ENCODE measurements at places on chromosomes 12 and 14.

DNA sequence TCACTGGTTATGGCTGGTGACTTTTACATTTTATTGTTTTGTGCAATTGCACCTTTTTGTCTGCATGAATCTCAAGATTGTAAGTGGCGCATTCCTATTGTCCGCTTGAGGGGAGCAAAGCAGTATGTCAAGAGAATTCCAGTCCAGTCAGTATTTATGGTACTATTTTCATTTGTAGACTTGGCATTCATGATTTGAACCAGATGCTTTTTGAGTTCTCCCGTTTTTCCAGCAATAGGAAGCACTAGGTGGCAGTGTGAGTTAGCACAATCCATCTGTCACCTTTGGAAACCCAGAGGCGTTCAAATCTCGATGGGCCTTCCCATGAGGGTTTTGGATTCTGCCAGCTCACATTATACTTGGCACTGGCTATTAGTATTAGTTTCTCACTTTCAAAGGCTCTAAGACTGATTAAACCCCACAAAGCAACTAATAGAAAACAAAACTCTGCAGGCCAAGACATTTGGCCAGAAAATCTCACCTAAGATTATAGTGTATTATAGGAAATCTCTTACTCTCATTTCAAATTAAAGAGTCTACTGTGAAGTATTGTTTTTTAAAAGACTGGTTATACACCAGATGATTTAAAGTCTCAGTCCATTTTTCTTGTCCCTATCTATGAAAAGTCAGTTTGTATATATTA is 2.2 kb downstream of the DACT1 start:
- peak; percentile 79 for DNase-seq

- DNase-seq, result no peak
These were observed 124.6 kb downstream of the ETV6 start for GRCh38 chr12:11773889-11774677.

DNA sequence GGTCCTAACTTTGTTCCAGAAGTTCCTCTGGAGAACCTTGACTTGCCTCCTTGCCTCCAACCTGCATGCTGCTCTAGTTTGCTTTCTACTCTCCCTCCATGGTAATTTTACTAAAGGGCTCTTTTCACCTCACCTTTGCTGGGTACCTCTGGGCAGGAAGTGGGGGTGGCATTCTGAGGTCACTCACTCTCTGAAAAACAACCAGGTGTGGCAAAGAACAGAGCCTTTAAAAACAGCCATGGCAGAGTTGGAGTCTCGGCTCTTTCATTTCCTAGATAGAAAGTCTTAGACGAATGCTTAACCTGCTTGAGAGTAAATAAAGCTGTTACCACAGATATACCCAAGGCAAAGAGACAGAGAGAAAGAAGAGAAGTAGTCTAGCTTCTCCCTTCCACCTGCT is 827.9 kb downstream of the BCL11B start:
- no peak for DNase-seq

DNA sequence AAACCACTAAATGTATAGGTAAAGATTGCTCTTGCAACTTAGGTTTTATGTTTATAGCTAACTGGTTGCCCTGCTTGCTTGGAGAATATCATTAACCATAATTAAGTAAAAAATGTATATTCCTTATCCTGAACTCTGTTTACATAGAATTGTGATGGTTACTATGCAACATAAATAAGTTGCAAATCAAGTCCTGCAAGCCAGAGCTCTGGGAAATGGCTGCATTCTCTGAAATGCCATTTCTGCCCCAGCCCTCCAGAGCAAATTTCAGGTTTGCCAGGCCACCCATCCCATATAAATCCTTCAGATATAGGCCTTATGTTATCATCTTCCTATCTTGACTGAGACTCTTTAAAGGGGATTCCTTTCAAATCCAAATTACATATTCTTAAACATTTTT is 118.4 kb upstream of the MYF6 start:
- no peak for DNase-seq

DNA sequence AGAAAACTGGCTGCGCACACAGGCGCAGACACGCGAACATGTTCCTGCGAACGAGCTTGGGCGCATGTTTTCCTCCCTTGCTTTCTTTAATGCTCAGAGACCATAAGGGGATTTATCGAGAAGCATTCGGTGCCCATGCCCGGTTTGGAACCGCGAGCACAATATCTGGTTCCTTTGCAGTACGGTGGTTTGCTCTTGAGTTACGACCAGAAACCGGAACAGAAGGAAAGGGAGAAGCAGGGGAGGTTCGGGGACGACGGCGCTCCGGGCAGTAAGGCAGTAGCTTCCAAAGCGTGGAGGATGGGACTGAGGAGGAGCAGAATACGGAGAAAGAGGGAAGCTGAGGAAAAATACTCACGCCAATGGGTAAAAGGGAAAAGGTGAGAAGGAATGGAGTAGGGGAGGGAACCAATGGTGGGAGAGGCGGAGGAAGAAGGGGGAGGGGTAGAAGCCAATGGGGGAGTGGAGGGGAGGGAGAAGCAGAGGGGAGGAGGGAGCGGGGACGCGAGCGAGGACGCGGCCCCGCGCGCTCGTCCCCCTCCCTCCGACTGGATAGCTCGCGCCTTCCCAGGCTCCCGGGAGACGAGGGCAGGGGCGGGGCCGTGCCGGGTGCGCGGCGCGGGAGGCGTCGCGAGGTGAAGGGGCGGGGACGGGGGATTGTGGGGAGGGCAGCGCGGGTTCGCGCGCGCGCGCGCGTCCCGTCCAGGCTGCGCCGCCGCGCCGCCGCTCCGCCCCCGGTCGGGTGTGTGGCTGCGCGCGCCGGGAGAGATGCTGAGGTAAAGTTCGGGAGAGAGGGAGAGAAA is 625 bp upstream of the ARHGAP5 start:
- DNase-seq, result peak; percentile 96

GRCh38 chr12:52029685-52030084 is 21.6 kb upstream of the NR4A1 start:
- DNase-seq, result no peak

GRCh38 chr12:45789025-45789424 is 59.5 kb downstream of the ARID2 start:
- peak; percentile 34 for DNase-seq

- no peak for DNase-seq
These were observed 74.8 kb upstream of the PRMT8 start for GRCh38 chr12:3416159-3416558.

DNA sequence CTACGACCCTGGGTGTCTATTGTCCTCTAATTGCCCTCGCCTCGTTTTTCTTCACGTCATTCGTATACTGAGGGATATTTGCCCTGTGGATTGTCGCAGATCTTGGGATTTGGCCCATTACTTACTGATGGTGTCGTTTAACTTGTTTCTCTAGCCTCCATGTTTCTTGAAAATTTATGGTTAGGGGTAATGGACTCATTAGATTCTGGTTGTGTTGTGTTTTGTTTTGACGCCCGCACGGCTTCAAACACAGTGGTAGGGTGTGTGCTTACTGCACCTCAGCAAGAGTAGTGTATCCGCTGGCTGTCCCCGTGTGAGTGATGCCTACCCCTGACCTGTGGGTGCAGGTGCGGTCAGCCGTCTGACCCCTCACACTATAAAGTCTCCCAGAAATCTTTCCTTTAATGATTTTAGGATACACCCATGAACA is 874 bp upstream of the RNU6-8 start:
- DNase-seq, result no peak

DNA sequence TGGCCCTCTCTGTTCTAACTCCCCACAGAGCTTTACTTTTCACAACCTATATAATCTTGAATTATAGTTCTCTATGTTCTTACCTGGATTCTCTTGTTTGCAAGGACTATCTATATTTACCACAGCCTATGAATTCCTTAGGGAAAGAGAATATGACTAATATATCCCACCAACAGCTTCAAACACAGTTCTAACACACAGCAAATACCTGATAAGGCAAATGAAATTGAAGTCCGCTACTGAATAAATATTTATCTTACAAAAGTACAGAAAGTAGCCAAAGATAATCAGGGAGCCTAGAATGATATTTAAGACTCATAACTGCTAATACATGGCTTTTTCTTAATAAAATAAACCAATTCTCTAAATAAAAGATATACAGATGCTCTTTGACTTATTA is 165.1 kb downstream of the C12orf42 start:
- DNase-seq, result no peak

- no peak for DNase-seq
These were observed 37.4 kb downstream of the GNPTAB start for GRCh38 chr12:101793401-101793800.

DNA sequence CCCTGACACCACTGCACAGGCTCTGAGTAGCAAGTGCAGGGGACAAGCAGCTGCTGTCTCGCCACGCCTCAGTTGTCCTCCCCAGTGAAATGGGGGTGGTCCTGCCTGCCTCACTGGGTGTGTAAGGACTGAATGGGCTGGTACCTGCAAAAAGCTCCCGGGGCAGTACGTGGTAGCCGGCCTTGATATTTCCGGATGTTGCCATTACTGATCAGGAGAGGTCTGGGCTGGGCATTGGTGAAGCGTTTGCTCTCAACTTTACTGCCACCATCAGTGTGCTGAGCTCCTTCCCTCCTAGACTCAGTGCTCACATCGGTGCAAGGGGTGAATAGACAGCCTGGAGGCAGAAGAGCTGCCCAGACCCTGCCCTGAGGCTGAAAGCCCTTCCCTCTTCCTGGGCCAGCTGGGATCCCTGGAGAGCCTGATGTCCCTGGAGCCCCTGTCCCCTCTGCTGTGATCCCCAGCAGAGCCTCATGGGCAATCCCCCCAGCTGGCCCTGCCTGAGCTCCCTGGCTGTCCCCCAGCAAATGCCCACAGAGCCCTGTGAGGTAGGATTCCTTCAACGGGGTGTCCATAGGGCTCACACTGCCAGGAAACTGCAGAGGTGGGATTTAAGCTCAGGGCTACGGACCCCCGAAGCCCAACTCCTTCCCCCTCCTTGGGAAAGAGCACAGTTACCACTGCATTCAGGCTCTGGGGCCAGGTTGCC is 18.2 kb downstream of the DIO3 start:
- DNase-seq, result no peak

GRCh38 chr14:105093431-105094192 is 28.4 kb upstream of the GPR132 start:
- DNase-seq, result peak; percentile 59

GRCh38 chr12:109385339-109386058 is 37.8 kb downstream of the MYO1H start:
- DNase-seq, result peak; percentile 7

- DNase-seq, result no peak
These were observed 444 bp upstream of the NKX2-8 start for GRCh38 chr14:36582874-36583241.

DNA sequence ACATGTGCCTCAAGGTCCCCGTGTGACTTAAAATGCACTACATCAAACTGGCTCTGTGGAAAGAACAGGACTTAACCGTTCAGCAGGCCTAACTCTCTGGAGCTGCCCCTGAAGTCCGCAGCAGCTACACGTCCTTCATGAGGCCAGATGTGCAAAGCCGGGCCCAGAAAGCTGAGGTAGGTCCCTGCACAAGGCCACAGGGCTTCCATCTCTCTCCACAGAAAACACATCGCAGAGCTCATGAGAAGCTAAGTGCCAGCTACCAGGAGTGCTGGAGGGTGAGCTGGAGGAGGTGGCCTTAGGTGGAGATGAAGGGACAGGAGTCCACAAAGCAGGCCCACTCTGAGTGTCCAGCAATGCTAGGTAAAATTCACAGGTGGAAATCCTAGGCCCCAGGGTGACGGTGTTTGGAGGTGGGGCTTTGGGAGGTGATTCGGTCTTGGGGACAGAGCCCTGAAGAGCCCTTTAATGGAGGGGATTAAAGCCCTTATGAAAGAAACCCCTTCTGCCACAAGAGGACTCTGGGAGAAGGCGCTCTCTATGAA is 52.4 kb downstream of the VCPKMT start:
- no peak for DNase-seq

GRCh38 chr12:113232840-113233585 is 11.7 kb downstream of the TPCN1 start:
- DNase-seq, result no peak

DNA sequence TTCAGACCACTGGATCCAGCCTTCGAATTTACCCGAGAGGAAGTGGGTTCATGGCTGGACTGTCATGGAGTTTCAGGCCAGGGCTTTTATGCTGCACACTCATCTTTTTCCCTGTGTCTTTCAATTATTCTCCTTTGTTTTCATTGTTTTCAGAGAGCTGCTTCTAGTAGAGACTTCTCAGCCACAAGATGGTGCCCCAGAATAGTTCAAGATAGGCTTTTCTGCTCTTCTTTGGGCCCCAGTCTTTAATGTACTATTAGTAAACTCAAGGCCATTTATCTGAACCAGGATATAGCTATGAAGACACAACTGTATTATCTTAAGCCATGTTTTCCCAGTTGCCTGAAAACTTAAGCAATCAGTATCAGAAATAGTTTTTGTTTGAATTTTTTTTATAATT is 30.4 kb upstream of the PSMA6 start:
- DNase-seq, result no peak

GRCh38 chr12:55697686-55698085 is 10.0 kb downstream of the ITGA7 start:
- no peak for DNase-seq

GRCh38 chr12:40325349-40325960 is 100.7 kb downstream of the LRRK2 start:
- DNase-seq, result no peak

Measured in fibroblast of skin of left biceps (primary cell).